ENCODE measurements at places on chromosomes 4 and X.
A peak's percentile ranks its signal among the peaks of the same experiment; 100 is the strongest.

DNA sequence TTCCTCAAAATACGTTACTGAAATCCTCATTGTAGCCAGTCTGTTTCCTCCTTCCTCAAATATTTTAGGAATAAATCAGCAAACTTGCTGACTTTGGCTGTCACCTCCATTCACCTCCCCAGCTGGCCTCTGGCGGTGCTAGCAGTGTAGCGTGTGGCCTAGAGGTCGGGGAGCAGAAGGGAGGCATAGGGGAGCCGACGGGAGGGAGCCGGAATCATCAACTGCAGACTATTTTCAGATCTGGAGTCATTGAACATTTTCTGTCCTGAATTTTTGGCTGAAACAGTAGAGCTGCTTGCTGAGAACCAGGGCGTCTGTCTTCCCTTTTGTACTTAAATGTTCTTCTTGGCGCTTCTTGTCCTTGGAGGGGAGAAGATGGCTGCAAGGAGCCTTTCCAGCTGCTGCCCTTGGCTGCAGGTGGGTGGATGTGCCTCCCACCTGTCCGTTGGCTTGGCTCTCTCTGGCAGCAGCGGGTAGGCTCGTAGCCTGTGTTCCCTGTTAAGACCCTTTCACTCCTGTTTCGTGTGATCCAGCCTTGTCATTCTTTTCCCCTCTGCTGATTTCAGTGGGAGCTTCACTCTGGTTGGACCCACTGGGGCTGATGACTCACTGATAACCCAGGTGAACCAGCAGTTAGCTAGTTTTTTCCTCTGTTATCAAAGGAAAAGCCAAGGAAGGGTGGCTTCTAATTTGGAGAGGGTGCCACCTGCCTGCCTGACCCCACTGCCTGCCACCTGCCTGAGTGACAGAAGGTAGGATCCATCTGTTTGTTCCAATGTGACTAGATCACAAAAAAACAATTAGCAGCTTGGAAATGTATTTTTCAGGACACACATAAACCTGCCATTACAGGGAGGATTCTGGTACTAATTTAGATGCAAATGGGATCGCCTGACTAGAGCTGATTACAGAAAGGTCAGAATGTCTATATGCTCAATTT lies 135.9 kb downstream of the GATB start:
- DNase-seq, result no peak

DNA sequence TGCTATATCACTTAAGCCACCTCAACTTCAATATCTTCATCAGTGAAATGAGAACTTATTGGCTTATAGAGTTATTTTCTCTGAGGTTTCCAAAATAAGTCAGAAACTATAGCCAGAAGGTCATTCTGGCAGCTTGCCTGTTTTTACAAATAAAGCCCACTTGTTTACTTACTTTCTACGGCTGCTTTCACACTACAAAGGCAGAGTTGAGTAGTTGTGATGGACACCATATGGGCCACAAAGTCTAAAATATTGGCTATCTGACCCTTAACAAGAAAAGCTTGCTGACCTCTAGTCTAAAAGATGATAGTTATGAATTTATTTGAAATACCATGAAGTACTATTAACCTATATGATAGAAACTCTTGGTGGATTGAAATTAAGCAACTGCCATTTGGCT lies 67.3 kb upstream of the ATOH1 start:
- DNase-seq, result no peak

DNA sequence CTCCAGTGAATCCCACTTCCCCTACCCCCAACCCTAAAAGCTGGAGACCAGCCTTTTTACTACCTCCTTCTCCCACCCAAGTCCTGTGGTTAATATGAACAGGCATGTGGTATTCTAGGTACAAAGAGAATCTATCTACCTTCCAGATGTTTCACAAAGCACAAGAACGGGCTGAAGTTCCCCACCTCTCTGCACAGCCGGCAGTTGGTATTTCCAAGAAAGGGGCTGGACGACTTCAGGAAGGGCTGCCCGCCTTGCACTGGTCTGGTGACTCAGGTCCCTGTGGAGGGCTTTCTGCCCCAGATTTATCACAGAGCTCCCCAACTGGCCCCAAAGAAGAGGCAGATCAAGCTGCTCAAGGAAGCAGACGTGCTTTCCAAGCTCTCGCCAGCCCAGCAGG lies 4.5 kb downstream of the FAM47E start:
- no peak for DNase-seq

DNA sequence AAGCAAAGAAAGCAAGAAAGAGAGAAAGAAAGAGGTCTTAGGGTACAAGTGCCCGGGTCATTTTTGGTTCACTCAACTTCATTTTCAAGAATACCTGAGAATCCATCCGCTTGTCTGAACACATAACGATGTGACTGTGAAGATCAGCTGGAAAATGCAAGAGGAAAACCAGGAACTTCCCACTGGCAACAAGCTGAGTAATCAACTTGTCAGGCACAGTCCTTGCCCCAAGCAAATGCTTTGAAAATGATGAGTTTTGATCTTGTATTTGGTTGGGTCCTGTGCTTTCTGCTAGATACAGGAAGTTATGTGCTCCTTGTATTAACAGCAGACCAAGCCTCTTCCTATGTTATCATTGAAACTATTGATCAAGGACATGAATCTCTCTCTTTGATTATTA lies 239.1 kb downstream of the ASMT start:
- no peak for DNase-seq

DNA sequence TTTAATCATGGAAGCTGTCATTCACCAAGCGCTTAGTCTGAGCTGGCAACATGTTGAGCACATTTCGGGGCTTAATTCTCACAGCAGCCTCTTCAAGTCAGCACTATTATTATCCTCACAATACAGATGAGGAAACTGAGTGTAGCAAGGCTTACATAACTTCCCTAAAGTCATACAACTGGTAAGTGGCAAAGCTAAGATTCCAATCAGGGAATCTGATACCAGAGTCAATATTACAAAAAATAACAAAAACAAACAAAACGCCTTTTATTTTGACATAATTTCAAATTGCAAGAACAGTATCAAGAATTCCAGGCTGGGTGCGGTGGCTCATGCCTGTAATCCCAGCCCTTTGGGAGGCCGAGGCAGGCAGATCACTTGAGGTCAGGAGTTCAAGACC lies 120.4 kb upstream of the DUSP21 start:
- DNase-seq, result no peak

DNA sequence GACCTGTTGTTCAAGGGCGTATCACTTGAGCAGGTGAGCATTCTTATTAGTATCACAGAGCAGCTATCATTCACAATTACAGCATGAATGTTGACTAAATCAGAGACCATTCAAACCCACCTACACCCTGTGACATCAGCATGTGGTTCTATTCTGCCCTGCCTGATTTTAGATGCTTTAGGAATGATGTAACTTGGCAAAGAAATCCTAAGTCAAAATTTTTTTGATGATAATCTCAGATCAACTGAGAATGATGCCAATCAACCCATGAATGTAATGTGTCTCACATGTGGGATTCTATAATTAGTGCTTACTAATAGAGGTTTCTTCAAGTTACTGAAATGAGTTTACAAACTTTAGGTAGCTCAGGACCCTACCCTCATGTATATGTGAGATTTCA lies 13.4 kb upstream of the CHIC2 start:
- DNase-seq, result peak; percentile 50

GRCh38 chrX:137033774-137034507 lies at the start of gene GPR101:
GPR101 (minus strand) TSS chrX:137033995; CDS start chrX:137031674, 2,321 bp downstream.
- no peak for DNase-seq

- no peak for DNase-seq
Measured at GRCh38 chrX:119583431-119584059, 9.2 kb downstream of the UBE2A start.

GRCh38 chr4:107931775-107932321 lies 499 bp downstream of the CYP2U1 start:
- DNase-seq, result no peak

GRCh38 chr4:56386091-56386490 lies 1.2 kb downstream of the AASDH start:
- no peak for DNase-seq

DNA sequence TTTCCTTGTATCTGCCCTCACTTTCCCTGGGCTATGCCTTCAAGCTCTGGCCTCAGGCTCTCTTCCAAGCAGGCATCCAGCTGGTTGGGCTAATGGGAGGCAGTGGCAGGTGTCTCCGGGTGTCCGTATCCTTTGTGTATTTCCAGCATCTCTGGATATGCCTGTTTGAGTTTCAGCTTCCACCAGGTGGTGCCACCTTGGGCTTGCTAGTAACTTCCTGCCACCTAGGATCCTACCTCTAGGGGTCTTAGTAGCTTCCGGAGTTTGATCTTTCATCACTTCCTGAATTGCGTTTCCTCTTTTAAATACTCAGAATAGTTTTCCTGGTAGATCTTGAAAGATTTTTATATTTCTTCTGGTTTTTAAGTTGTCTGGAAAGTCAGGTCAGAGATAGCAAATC lies 23.2 kb upstream of the ANOS1 start:
- DNase-seq, result no peak

- DNase-seq, result peak; percentile 47
Measured at GRCh38 chr4:3402491-3403347, 39.0 kb upstream of the HGFAC start.

DNA sequence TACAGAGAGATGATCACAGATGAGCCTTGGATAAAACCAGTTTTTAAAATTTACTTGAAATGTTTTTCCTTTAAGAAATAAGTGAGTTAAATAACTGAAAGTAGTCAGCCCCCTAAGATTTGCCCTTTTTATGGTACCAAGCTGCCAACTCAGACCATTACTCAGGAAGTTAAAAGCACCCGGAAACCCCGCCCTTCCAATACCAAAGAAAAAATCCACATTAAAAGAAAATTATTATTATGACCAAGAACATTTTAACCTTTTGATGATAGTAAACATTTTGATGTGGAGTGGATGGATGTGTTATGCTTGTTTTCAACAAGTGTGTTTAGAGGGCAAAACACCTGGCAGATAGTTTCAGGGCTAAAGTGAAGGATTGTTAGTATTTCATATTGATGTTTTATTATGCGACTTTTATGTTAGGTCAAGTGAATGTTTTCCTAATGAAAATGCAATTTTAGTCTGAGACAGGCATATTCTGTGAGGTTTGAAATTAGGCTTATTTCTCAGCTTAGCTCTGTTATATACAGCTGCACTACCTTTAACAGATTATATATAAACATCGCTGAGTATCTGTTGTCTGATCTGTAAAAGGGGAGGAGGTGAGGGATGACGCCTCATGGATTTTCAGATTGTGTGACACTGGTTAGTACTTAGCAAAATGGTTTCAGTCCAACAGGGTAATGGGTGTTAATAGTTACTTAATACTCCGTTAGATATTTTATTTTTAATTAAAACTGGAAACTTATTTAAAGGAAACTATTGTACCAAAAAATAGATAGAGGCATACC lies 89.0 kb downstream of the KDM6A start:
- no peak for DNase-seq

- peak; percentile 78 for DNase-seq
Measured at GRCh38 chrX:155056877-155057792, 13.8 kb downstream of the CMC4 start.

All from fibroblast of mammary gland (primary cell).